Type B pancreatic cell (in vitro differentiated cells): ENCODE measurements at places on chromosomes 12 and 14. TPM values are rescaled to one million over a fixed set of nuclear protein-coding genes. Genes with fewer than 3 reads are reported as not detected.

DUSP6 gene
- 43.0 TPM in 2 replicates for total RNA-seq

GPR137C gene
- 1.6 and 6.1 TPM in 2 replicates for total RNA-seq

- no peak for DNase-seq
Measured at GRCh38 chr14:32827514-32827913, 111.2 kb upstream of the NPAS3 start.

- no peak for DNase-seq
Measured at GRCh38 chr12:1115484-1116231, 124.6 kb downstream of the ERC1 start.

DNA sequence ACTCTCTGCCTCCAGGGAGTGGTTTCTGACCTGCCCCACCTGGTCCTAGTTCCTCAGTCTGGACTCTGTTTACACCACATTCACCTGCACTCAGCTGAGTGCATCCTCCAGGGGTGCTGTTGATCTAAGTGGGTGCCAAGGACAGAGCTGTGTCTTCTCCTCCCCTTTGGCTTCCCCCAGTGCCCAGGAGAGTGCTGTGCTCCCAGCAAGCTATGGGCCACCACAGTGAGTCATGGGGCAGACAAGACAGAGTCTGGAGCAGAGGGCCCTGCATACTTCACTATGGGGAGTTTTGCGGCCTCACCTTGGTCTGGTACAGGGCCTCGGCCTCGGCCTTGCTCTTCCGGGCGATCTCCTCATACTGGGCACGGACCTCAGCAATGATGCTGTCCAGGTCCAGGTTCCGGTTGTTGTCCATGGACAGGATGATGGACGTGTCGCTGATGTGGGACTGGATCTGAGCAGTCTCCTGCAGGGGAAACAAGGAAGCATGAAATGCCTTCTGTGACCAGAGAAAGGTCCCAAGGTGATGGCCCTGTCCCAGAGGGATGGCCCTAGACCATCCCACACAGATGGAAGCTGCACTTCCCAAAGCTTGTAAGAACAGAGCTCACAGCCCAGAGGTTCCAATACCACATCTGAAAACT lies 4.9 kb downstream of the KRT73 start:
- peak; percentile 24 for DNase-seq

DNA sequence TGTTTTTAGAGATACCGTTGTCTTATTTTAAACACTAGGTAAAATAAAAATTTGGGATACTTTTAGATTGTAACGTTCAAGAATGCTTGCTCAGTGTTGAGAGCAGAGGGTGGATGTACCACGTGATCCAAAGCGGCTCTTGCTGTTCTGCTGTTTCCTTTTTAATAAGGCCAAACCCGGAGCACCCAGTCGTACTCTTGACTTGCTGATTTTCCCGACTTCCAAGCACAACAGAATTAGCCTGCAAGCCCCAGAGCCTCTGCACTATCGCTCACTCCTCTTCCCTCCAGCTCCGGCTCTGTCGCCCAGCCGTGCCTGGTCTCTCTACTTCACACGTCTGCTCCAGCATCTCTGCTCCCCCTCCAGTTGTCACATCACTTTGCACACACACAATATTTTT lies 77.3 kb downstream of the EMP1 start:
- no peak for DNase-seq

- peak; percentile 76 for DNase-seq
Measured at GRCh38 chr12:114625294-114625851, 58.6 kb downstream of the TBX3 start.

DNA sequence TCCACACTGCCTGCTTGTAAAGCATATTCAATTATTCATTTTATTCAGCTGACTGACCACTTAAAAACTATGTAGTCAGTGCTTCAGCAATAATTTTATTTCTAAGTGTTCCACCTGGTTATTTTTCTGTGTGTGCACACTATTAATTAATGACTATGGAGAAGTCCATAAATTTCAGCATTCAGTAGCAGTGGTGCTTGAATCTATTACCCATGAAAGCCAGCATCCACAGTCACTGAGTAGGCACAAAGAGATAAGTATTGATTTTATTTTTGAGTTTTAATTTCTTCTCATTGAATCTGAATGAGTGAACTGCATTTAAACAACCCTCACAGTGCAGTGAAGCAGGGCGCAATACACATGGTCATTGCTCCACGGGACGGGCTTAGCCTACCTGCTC lies 643.1 kb downstream of the GALC start:
- DNase-seq = no peak

GRCh38 chr12:101322480-101322879 lies 42.6 kb downstream of the UTP20 start:
- DNase-seq = no peak

DNA sequence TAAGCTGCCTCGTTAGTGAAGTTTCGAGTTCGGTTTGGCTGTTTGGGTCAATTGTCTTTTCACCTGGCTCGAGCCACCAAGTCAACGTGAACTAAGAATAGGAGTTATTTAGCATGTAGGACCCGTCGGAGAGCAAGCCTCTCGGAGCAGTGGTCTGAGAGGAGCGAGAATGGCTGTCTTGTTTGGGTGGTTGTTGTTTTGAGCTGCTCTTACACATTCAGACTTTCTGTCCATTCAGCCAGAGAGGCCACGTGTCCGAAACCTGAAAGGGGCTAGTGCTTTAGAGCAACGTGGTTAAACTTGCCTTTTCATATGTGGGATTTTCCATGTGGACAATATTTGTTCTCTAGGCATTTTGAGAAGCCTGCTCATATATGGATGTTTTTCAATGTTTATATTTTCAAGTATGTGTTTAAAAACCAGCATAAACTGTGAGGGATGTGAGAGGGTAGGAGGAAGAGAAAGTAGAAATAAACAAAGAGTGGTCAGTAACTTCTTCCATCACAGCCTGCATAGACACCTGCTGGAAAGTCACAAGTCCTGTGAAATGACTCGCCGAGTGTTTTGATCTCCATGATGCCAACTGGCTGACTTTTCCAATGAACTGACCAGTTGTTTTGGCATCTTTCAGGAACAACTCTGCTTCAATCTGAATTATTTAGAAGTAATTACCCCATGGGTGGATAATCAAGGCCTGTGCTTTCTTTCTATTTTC lies 221.0 kb downstream of the ASCL1 start:
- no peak for DNase-seq
